Effector memory CD4-positive, alpha-beta T cell (primary cell): ENCODE measurements at places on chromosomes 5 and 9.

- no peak for DNase-seq
Measured at GRCh38 chr5:167248257-167248656, 1043.2 kb upstream of the WWC1 start.

GRCh38 chr9:36208521-36209253, 18.0 kb downstream of the CLTA start:
- DNase-seq = no peak

GRCh38 chr9:100088202-100088601, 10.6 kb downstream of the ERP44 start:
- DNase-seq = no peak

DNA sequence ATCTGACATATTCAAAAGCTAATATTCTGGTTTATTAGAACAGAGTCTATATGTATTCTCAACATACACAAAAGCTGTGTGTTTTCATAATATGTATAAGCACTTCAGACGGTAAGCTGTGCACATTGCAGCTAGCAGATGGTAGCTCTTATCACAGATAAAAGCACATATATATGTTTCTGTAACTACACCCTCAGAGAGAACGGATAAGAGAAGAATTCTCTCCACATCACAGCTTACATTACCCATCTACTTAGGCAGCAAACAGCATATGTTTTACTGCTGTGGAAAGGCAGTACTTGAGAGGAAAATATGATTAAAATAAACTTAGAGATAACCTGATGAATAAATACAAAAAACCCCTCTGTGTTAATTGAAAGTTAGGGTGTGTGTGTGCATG, 450.9 kb upstream of the ZNF608 start:
- no peak for DNase-seq

GRCh38 chr5:171629628-171630349, 155.8 kb upstream of the SMIM23 start:
- DNase-seq = no peak

- no peak for DNase-seq
Measured at GRCh38 chr5:36264202-36264760, 22.6 kb upstream of the NADK2 start.

- no peak for DNase-seq
Measured at GRCh38 chr5:37735649-37736347, 104.0 kb downstream of the GDNF start.

DNA sequence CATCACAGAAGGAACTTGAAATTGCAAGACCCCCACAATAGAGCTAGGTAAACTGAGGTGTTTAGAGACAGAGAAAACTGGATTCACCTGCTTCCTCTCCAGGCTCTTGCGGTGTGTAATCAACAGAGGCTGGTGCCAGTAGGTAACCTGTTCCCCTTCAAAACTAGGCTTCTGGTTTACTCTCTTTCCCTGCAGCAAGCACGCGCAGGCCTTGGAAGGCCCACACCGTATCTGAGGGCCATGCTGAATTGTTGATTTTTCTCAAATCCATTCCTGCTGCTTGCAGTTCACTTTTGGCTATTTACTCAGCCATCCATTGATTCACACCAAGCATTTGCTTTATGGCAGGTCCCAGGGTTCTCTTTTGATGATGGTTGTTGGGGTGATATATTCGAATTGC, 667 bp upstream of the FRRS1L start:
- DNase-seq = no peak

- no peak for DNase-seq
Measured at GRCh38 chr5:82334856-82335255, 56.7 kb upstream of the RPS23 start.

DNA sequence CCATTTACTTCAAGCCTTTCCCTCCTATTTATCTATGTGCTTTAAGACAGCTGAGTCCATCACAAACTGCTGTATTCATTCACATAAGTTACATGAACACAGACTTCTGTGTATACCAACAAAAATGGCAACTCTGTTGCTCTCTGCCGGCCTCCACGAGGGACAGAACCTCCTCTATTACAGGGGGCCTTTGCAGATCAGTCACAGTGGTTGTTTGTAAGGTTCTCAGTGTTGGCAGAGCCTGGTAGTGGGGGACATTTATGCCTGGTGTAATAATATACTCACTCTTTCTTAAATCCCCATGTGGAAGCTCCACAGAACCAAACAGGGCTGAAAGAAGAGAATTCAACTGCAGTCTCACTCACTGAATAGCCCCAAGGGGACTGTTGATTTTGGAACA, 76.5 kb downstream of the SLC1A1 start:
- DNase-seq = no peak

- no peak for DNase-seq
Measured at GRCh38 chr9:7094052-7094451, 336.3 kb downstream of the KDM4C start.
